Activated T-helper 17 cell treated with anti-CD3 and anti-CD28 coated beads, Interleukin-2, amount 50 U/mL, for 72 hours (primary cell): ENCODE measurements at places on chromosomes 6 and 20.

- peaks cover 28% of the 10 kb centered on the region for H3K36me3 ChIP-seq
- no peak overlapping the region for H3K4me3 ChIP-seq
- no peaks in the 10 kb centered on the region for H3K27me3 ChIP-seq
- no peaks in the 10 kb centered on the region for H3K4me1 ChIP-seq
- no peak for ATAC-seq
- no peak overlapping the region for H3K27ac ChIP-seq
Observed at GRCh38 chr20:17629025-17629424, 53.0 kb downstream of the RRBP1 start.

DNA sequence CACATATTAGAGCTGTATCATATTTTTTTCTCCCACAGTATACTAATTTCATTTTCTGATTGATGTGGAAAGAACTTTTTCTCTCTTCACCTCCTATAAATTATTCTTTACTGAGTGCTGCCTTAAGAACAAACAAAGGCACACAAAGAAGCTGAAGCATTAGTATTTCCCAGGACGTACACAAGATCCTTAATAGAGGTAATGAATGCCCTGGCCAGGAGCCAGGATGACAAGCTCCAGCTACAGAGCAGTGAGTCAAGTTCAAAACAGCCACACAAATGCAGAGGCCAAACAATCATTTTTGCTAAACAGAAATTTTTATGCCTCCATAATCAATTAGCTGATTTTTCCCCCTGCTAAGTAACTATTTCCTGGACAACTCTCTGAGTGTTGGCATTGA is 639.6 kb downstream of the EPHA7 start:
- H3K36me3 ChIP-seq: no peaks in the 10 kb centered on the region
- ATAC-seq: no peak
- no peaks in the 10 kb centered on the region for H3K4me1 ChIP-seq
- H3K27me3 ChIP-seq: no peaks in the 10 kb centered on the region
- no peak overlapping the region for H3K4me3 ChIP-seq

- H3K27ac ChIP-seq: no peak overlapping the region
- peaks cover 4% of the 10 kb centered on the region for H3K27me3 ChIP-seq
- no peaks in the 10 kb centered on the region for H3K36me3 ChIP-seq
- peaks cover 16% of the 10 kb centered on the region for H3K4me1 ChIP-seq
- no peak for ATAC-seq
Observed at GRCh38 chr6:125948455-125948854, 8.1 kb upstream of the HINT3 start.

DNA sequence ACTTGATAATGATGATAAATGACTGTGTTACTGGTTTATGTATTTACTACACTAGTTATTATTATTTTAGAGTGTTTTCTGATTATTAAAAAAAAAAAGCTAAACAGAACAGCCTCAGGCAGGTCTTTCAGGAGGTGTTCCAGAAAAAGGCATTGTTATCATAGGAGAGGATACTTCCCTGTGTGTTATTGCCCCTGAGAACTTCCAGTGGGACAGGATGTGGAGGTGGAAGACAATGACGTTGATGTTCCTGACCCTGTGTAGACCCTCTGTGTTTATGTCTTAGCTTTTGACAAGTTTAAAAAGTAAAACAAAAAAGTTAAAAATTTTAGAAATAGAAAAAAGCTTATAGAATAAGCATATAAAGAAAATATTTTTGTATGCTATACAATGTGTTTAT is 49.1 kb downstream of the NCOA7 start:
- no peak for ATAC-seq
- H3K27me3 ChIP-seq: no peaks in the 10 kb centered on the region
- peaks cover 22% of the 10 kb centered on the region for H3K4me1 ChIP-seq
- H3K36me3 ChIP-seq: peaks cover 12% of the 10 kb centered on the region
- H3K27ac ChIP-seq: no peak overlapping the region

GRCh38 chr6:134002821-134003220 is 49.6 kb downstream of the SLC2A12 start:
- no peaks in the 10 kb centered on the region for H3K4me1 ChIP-seq
- peaks cover 14% of the 10 kb centered on the region for H3K27me3 ChIP-seq
- ATAC-seq: no peak
- no peaks in the 10 kb centered on the region for H3K36me3 ChIP-seq
- H3K27ac ChIP-seq: no peak overlapping the region

DNA sequence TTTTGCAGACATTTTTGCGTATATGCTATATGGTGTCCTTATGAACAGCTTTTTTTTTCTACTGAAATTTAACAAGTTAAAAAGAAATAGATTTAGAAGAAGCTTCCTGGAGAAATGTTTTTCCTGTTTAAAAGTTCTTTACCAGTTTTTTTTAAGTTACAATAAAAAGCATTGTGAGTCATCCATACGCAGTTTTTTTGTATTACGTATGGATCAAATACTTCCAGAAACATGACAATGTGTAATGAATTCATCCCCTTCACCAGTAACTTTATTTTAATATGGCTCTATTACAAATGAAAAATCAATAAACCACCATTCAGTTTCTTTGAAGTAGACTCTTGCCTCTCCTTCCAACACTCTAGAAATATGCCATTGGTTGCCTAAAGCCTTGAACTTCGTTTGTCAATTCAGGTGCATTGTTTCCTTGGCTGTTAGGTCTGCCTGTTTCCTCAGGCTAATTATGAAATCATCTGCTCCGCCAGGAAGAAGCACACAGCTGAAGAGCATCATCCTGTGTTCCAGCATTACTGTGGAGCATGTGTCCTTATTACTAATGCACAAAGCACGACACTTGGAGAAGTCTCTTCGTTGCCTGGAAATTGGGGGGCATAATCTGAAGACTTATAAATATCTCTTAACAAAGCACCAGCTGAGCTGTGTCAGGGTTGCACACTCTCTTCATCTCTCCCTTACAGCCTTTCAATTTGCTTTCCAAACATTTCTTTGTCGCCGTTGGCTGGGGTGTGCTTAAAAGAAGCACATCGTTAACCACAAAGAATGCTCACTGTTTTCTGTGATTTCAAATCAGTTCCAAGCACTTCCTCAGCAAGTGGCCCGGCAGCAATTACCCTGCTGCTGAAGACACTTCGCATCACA is 9.6 kb downstream of the MOXD1 start:
- H3K4me1 ChIP-seq: no peaks in the 10 kb centered on the region
- H3K4me3 ChIP-seq: no peak overlapping the region
- ATAC-seq: no peak
- no peaks in the 10 kb centered on the region for H3K36me3 ChIP-seq
- H3K27ac ChIP-seq: no peak overlapping the region

DNA sequence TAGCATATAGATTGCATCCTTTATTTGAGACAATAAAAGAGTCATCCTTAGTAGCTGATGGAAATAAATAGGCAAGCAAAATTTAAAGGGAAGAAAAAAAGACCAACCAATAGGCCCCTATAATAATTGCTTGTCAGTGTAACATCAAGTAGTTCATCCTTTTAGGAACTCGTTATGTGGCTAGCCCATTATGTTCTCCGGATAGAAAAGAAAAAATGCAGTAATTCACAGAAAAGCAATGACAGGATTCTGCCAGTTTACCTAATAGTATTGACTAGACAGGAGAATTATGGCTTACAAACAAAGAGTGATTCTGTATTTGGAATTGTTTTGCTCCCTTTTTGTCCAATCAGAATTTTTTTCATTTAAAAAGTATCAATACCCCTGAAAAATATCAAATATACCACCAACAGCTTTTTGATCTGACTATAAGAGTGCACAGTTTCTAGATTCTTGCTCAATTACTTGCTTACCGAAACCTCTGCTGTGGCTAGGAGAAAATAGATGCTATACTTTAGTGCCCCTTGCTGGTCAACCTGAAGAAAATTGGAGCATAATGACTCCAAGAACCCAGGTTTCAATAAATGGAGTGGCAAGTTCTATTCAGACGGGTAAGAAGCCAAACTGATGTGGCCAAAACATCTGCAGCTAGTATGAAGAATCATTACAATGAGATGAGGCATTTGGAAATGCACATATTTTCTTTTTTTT is 91.5 kb upstream of the SASH1 start:
- peaks cover under 1% of the 10 kb centered on the region for H3K27me3 ChIP-seq
- H3K4me1 ChIP-seq: no peaks in the 10 kb centered on the region
- H3K36me3 ChIP-seq: no peaks in the 10 kb centered on the region
- H3K4me3 ChIP-seq: no peak overlapping the region
- ATAC-seq: no peak
